ENCODE measurements at places on chromosomes 11 and 22.

GRCh38 chr22:38180841-38181452 is 683 bp downstream of the PLA2G6 start:
- no peak for DNase-seq

- DNase-seq, result no peak
Observed at GRCh38 chr22:35610741-35611140, 6.4 kb downstream of the MB start.

GRCh38 chr11:3162410-3163240 is 2.5 kb downstream of the OSBPL5 start:
- no peak for DNase-seq

- DNase-seq, result no peak
Observed at GRCh38 chr11:22634897-22635629, 9.4 kb upstream of the FANCF start.

GRCh38 chr22:37105154-37105553 is 4.4 kb downstream of the TMPRSS6 start:
- no peak for DNase-seq

GRCh38 chr11:16337421-16338213 is 18.7 kb downstream of the SOX6 start:
- no peak for DNase-seq

GRCh38 chr22:44107340-44107739 is 73.4 kb upstream of the PARVG start:
- DNase-seq, result no peak

DNA sequence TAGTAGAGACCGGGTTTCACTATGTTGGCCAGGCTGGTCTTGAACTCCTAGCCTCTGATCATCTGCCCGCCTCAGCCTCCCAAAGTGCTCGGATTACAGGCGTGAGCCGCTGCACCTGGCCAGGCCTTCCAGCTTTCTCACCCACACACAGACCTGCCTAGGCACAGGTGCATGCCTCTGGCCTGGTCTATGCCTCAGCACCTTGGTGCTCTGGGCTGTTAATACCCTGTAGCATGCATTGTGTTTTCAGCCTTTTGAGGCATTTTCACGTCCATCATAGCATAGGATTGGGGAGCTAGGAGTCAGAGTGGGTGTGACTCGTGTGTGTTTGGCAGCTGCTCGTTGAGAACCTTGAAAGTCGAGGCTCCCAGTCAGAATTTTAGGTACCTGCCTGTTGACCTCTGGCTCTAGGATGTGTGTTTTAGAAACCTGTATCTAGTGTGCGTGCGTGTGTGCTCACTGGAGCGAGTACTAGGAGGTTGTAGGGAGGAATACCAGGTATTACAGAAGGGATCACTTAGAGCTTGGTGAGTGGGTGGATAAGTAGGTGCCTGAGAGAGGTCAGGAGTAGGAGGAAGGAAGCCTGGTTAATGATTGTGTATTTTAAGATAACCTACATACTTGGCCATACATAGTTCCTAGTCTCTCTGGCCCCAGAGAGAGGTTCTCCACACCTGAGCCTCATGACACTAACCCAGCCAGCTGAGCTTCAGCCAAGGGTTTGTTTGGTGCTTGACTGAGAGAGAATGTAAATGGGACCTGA is 20.0 kb downstream of the CRKL start:
- DNase-seq, result no peak

GRCh38 chr22:19604711-19605268 is 80.6 kb upstream of the CLDN5 start:
- DNase-seq, result no peak

DNA sequence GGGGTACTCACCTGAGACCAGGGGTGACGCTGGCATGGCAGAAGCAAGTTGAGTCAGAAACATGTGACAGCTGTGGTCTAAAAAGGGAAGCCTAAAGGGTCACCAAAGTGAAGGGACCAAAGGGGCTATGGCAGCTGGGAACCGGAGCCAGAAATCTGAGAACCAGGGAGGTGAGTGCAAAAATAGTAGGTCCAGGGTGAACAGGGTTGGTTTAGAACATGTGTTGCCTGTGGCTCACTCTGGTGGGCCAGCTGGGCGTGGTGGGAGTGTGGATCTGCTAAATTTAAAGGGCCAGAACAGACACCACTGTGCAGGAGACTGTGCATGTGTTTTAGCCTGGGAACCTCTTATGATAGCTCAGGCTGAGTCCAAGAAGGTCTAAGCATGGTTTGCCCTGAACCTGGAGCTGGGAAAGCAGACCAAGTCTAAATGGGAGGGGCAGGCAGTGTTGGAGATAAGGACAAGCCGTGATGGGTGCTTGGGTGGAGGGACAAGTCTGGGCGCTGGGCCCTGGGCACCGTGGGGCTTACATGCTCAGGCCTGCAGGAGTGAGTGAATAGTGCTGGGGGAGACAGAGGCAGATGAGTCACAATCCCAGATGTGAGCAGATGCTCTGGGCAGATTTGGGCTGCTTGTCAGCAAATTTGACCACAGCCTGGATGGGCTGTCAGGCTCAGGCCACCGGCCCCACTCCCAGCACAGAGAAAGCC is 41.4 kb upstream of the ZBED5 start:
- DNase-seq, result no peak

- DNase-seq, result no peak
Observed at GRCh38 chr11:71543866-71544265, 4.4 kb upstream of the KRTAP5-9 start.

GRCh38 chr11:69855421-69855820 is 36.2 kb upstream of the FGF3 start:
- no peak for DNase-seq

DNA sequence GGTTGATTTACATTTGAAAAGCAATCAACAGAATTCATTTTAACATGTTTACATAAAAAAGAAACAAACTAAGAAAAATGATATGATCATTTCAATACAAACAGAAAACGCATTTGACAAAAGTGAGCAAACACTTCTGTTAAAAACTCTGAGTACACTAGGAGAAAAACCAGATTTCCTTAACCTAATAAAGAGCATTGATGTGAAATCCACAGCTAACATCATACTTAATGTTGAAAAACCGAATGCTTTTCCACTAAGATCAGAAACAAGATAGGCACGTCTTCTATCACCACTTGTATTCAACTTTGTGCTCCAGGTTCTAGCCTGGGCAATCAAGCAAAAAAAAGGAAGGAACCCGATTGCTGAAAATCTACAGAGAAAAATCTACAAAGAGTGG is 227.6 kb downstream of the SBF2 start:
- DNase-seq, result no peak

GRCh38 chr11:126588630-126589491 is 233.4 kb downstream of the ST3GAL4 start:
- peak; percentile 81 for DNase-seq

DNA sequence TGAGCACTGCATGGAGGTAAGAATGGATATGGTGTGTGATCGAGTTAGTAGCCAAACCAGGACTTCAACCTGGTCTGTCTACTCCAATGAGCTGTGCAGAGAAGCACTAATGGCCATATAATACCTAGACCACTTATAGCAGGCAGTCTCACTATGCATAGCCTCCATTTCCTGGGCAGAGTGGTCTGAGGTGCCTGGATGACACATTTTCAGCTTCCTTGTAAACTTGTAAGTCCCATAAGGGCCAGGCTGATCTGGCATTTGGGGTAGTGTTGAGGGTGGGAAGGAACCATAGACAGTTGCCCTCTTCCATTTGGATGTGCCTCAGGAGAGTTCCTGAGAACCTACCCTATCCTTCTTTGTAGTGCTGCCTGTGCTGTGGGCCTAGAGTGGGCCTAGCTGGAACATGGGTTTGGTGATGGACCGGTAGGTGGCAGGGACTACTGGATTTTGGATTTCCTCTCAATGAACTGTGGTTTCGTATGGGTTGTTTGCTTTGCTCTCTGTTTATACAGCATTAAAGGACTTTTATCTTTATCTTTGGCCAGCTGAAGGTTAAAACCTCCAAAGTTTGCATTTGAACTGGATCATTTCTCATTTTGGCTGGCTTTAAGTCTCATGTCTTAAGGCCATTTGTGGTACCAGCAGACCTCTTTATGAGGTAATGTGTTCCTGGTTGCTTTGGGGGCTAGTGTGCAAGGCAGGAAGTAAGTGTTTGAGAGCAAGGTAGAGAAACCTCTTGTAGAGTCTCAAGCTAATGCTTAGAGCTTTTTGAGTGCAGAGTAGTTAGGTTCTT is 86.9 kb downstream of the STIM1 start:
- no peak for DNase-seq

GRCh38 chr11:71563406-71563805 is 2.0 kb upstream of the KRTAP5-10 start:
- no peak for DNase-seq

DNA sequence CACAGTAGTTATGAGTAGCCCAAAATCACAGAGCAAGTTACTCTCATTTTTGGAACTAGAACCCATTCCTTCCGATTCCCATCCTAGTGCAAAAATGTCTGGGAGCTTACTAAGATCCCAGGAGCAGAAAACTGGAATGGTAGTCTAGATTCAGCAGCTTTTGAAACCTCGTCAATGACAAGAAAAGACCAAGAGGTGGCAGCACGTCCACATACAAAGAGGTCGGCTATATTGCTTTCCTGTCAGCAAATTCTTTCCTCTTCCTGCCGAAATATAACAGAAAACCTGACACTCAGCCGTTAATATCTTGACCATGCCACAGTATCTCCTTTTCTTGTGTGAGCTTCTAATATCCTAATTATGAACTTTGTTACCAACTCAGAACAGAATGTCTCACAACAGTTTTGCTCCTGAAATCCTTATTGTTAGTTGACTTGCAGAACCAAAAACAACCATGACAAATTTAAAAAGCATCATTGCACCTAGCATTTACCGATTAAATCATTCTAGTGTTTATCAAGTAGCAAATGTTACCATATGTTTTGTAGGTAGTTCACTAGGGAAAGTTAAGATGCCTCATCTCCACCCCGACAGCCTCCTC is 92.8 kb upstream of the OR9G4 start:
- DNase-seq, result no peak

DNA sequence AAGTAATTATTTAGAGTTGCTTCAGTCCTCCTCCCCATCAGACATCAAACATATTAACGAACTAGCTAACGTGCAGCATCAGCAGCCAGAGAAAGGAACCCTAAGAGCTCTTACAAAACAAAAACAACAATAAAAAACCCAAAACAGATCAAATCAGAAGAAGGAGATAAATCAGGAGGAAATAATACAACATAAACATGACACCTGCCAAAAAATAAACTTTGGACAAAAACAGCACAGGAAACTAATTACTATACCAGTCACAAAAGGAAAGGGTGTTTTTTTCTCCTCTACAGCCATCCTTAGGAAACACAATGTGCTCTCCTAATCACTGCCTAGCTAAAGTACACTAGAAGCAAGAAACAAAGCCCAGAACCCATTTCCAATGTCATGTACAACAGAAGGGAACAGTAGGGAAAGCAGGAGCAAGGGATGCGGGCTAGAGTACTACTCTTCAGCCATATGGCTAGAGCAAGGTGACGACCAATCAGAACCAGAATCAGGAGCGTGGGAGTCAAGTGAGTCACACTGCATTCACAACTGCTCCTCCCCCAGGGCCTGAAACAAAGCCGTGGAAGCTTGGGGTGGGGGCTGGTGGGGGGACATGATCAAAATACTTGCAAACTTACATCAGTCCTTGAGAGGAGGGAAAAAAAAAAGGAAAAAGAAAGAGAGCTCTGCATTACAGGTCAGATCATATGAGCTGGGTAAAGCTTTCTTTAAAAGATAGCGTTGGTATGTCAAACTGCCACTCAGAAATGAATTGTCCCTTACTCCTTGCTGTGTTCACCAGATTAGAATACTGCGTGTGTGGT is 60.4 kb downstream of the LARGE2 start:
- DNase-seq, result no peak

DNA sequence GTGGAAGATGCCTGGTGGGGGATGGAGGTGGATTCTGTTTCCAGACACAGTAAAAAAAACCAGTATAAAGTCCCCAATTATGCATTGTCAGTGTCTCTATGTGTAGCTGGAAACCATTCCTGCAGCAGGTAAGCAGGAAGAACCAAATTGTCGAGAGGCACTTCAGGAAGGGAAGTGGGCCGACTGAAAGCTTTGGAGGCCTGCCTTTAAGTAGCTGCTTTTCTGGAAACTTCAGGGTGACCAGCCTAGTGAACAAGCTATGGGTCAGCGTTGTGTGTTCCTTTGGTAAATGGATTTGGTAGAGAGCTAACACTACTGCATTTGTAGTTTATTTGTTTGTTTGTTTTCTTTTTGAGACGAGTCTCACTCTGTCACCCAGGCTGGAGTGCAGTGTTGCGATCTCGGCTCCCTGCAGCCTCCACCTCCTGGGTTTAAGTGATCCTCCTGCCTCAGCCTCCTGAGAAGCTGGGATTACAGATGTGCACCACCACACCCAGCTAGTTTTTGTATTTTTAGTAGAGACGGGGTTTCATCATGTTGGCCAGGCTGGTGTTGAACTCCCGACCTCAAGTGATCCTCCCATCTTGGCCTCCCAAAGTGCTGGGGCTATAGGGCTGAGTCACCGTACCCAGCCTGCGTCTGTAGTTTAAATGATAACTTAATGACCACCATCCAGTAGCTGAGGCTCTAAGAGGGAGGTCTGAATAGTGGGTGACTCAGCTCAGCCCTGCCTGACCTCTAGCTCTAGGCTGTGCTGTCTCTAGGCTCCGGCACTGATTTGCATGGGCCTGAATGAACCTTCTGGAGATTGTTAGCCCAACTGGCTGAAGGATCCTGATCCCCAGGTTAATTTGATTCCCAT is 12.8 kb downstream of the PTPRJ start:
- no peak for DNase-seq

DNA sequence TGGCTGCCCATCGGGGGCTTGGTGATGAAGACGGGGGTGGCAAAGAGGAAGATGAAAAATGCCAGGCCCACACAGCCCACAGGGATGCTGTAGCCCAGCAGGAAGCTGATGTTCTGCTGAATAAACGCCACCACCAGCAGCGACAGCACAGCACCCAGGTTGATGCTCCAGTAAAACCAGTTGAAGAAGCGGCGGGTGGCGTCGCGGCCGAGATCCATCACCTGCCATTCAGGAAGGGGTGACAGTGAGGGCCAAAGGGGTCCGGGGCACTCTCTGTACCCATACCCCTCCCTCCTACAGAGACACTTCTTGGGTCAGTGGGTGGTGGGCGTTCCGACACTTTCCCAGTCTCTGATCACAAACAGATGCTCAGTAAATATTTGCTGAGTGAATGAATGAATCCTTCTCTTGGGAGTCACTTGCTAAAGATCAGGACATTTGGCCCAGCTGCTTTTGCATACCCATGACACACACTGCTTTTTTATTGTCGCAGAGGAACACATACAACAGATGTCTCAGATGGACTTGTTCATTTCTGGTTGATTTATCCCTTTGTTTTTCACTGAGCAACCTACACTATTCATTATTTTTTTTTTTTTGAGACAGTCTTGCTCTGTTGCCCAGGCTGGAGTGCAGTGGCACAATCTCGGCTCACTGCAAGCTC is 5.2 kb downstream of the SLC15A3 start:
- no peak for DNase-seq

DNA sequence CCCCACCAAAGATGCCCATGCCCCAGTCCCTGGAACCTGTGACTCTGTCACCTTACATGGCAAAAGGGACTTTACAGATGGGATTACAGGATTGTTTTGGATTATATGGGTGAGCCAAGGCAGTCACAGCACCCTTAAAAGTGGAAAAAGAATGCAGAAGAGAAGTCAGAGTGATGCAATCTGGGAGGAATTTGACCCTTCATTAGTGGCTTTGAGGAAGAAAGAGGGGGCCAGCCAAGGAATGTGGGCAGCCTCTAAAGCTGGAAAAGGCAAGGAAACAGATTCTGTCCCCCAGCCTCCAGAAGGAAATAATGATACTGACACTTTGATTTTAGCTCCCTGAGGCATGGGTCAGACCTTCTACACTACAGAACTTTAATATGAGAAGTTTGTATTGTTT is 257.3 kb upstream of the ISX start:
- no peak for DNase-seq
